ENCODE measurements at places on chromosomes 4 and X. TPM values are rescaled to one million over a fixed set of nuclear protein-coding genes. Genes with fewer than 3 reads are reported as not detected.

Gene MED14
- total RNA-seq: 24.0 TPM

Gene NOCT
- 28.3 TPM for total RNA-seq

Gene MAGEA8
- total RNA-seq: not detected

Gene PARM1
- total RNA-seq: not detected

Gene CTPS2
- 16.6 TPM for total RNA-seq

Gene IL21
- not detected for total RNA-seq

Gene TBX22
- not detected for total RNA-seq

Gene AWAT1
- total RNA-seq: not detected

Gene CXCL3
- total RNA-seq: 0.61 TPM

Gene CASP6
- 79.0 TPM for total RNA-seq

Gene GLRA3
- total RNA-seq: not detected

Gene PDZD4
- not detected for total RNA-seq

Gene FRMD7
- not detected for total RNA-seq

Gene F8A2
- not detected for total RNA-seq

Gene ADAMTS3
- total RNA-seq: 1.4 TPM

Gene MAGEE1
- 1.2 TPM for total RNA-seq

Gene MEPE
- not detected for total RNA-seq

Gene TLR7
- not detected for total RNA-seq

Gene TCEAL7
- 18.4 TPM for total RNA-seq

Gene TEX13C
- total RNA-seq: not detected

Gene SSX1
- not detected for total RNA-seq

Gene FANCB
- total RNA-seq: 10.2 TPM

Gene GIMD1
- not detected for total RNA-seq

Gene WDR13
- 103 TPM for total RNA-seq

Gene LRIT3
- total RNA-seq: not detected

Gene SCFD2
- total RNA-seq: 20.8 TPM

Gene MMGT1
- 6.8 TPM for total RNA-seq

Gene BEX1
- 0.32 TPM for total RNA-seq

Gene RBMXL3
- total RNA-seq: not detected

Gene CXorf49
- total RNA-seq: not detected

Gene GRIA3
- 0.15 TPM for total RNA-seq

Gene MAP7D2
- total RNA-seq: 0.15 TPM

Gene FAM3A
- 19.2 TPM for total RNA-seq

Gene NWD2
- total RNA-seq: not detected

Gene SMAD1
- total RNA-seq: 93.5 TPM

Gene TIGD4
- 0.30 TPM for total RNA-seq

Gene S100P
- total RNA-seq: not detected

Gene ADH1A
- total RNA-seq: not detected

Gene MPC1L
- not detected for total RNA-seq

Gene CHRDL1
- not detected for total RNA-seq

Gene FHIP1A
- under 0.01 TPM for total RNA-seq

Gene CC2D2A
- 3.9 TPM for total RNA-seq

Gene GYPA
- not detected for total RNA-seq

Gene USO1
- total RNA-seq: 95.0 TPM

Gene TMEM271
- total RNA-seq: not detected

Gene PCDH18
- 9.7 TPM for total RNA-seq
